ENCODE measurements at places on chromosomes 2 and 18. TPM values are rescaled to one million over a fixed set of nuclear protein-coding genes. Genes with fewer than 3 reads are reported as not detected.

ASXL3 gene
- 0.22 TPM for total RNA-seq

PROM2 gene
- total RNA-seq: 0.22 TPM

SLC19A3 gene
- not detected for total RNA-seq

CTLA4 gene
- 0.44 TPM for total RNA-seq

SCN3A gene
- total RNA-seq: 33.1 TPM

SEPTIN10 gene
- 63.9 TPM for total RNA-seq

SIX3 gene
- not detected for total RNA-seq

COL5A2 gene
- total RNA-seq: 36.5 TPM

HRH4 gene
- total RNA-seq: not detected

ABCG8 gene
- not detected for total RNA-seq

All from lung microvascular endothelial cell (primary cell).